Smooth muscle cell of the brain vasculature (primary cell): ENCODE measurements at places on chromosomes 7 and 10.

DNA sequence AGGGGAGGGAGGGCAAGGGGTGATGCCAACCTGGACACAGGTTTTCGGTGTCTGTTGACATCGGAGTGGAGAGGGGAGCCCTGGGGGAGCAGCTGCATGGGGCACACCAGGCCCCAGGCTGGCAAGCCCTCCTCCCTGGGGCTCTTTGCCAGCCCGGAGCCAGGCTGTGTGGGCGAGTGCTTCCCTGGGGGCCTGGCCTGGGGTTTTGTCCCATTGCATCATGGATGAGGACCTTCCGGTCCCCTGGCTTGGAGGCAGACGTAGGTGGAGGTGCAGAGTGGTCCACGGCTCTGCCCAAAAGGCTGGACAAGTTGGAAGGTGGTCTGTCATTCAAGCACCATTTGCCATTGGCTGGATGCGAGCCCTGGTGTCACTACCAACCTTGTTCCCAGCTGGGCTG lies 34.8 kb downstream of the ZMIZ1 start:
- no peak for DNase-seq

DNA sequence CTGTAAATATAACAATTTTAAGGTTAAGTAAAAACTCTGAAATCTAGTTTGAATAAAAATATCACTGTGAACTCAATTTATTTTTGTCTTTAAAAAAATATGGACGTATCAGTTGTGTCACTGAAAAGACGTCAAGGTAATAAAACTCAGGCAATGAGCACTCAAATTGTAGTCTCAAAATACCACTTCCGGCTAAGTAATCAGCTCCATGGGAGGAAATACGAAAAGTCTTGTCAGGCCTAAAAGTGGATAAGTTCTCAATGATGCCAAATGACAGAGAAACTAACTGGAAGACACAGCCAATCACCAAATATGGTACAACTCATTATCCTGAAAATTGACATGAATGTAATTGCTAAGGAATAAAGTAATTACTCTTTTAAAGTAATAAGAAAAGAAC lies 719 bp downstream of the CALN1 start:
- DNase-seq: no peak

DNA sequence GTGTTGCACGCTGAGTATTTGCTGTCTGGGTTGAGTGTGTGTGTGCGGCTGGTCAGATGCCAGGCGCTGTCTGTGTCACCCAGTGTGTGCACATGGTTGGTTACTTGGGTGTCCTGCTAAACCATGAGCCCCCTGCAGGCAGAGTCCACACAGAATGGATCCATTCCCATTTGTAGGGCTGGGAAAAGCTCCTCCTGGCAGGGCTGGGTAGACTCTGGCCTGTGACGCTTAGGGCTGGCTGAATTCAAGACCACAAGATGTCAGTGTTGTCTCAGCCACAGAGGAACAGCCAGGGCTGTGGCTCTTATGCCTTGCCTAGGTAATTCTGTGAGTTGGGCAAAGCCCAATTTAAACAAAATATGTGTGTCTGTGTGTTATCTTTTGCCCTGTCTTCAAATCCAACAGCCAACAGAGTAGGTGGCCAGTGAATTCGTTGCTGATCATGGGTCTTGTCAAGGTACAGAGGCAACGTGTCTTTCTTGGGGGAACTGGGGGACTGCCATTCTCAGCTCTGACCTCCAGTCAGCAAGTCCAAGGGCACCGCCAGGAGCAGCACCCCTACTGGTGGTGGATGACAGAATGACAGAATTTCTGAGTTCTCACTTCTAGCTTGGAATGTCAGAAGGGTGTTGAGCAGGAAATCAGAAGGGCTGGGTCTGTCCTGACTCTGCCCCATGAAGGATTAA lies 285.1 kb downstream of the CCSER2 start:
- no peak for DNase-seq

DNA sequence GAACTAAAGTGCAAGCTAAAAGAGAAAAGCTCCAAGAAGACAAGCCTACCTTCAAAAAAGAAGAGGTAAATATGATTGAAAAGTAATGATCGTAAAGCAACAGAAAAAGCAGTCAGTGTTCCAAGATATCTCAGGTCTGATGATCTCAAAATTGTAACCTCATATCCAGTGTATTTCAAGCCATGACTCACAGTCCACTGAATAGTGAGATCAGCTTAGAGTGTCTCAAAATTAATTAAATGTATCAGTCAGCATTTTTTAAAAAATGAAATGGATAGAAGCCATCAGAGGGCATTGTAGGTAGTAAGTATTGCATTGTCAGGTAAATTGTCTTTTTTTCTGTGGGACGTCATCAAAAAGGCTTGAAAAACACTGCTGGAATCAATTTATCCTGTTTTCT lies 50.6 kb upstream of the AGBL3 start:
- no peak for DNase-seq

- peak; percentile 26 for DNase-seq
These were observed at the start of gene SEMA3E for GRCh38 chr7:83648464-83649241. Gene SEMA3E, minus strand, starts transcription at chr7:83649139.

DNA sequence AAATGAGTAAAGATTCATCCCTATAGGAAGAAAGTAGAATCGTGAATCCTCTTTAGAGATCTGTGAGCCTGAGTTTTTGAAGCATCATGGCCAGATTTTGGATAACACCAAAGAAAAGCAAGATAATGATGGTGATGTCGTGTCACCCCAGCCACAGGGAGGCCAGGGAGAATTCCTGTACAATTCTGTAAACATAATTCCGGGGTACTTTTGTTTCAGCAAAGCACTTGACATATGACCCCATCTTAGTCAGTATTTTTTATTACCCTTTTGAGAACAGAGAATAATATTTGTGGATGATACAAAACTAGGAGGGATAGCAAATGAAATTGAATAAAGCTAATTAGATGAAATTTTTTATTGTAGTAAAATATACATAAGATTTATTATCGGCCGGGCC lies 33.8 kb downstream of the NACAD start:
- no peak for DNase-seq

- no peak for DNase-seq
These were observed at the start of gene UPK3B for GRCh38 chr7:76509931-76510877. Gene UPK3B, plus strand, starts transcription at chr7:76510552. Its CDS starts 101 bp downstream, at chr7:76510653.
